Activated T-helper 9 cell treated with anti-CD3 and anti-CD28 coated beads, Interleukin-2, amount 50 U/mL, for 16 hours (primary cell): ENCODE measurements at places on chromosomes 3 and 15.

GRCh38 chr3:8596321-8597218, 48.0 kb downstream of the SSUH2 start:
- no peak for DNase-seq

GRCh38 chr3:58492494-58492905, 604 bp downstream of the KCTD6 start:
- no peak for DNase-seq

DNA sequence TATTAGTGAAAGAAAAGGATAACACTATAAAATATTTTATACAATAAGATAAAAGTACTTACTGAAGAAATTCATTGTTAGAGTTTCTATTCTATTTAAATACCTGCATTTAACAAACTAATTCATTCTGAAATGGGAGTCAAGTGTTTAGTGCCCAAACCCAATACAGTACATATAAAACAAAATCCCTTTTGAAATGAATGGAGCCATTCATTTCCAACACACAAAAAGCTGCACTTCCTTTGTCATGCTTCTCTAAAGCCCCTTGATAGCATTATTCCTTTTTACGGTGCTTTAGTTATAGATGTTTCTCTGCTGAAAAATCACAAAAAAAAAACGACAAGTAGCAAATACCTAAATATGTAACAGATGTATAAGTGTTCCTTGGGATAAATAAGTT, 596.3 kb downstream of the ZIC1 start:
- no peak for DNase-seq

- DNase-seq = no peak
Observed at GRCh38 chr15:82928711-82929110, 23.8 kb downstream of the HOMER2 start.

DNA sequence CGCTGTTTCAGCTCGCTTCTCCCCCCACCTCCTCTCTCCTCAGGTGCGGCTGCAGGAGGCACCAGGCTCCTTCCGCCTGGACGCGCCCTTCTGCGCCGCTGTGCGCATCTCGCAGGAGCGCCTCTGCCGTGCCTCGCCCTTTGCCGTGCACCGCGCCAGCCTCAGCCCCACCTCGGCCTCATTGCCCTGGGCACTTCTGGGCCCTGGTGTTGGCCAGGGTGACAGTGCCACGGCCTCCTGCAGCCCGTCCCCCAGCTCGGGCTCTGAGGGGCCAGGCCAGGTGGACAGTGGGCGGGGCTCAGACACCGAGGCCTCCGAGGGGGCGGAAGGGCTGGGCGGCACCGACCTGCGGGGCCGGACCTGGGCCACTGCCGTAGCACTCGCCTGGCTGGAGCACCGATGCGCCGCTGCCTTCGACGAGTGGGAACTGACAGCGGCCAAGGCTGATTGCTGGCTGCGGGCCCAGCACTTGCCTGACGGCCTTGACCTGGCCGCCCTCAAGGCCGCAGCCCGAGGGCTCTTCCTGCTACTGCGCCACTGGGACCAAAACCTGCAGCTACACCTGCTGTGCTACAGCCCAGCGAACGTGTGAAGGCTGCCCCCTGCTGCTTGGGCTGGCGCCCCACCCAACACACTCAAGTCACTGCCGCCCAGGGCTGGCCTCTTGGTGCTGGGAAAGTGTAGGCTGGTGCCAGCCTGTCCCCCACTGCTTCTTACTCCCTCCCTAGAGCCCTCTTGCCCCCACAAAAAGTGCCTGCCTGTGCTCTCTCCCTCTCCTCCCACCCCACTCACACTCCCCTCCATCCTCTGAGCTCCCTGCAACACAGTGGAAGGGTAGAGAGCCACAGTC, 7.1 kb downstream of the ALG3 start:
- no peak for DNase-seq

DNA sequence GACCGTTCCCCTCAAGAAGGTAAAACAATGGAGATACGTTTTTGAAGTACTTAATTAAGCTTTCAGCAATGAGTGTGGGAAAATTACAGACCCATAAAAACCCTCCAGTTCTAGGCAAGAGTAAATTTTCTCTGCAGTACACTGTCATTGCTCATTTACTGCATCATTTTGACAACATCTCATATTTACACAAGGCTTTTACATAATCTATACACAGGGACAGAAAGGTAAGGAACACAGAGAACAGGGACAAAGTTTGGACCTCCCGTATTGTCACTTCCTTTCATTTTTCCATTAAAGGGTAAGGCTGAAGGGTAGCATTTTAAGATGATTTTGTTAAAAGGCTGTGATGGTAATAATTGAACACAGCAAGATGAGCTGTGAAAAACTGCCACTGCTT, 7.4 kb upstream of the HGD start:
- no peak for DNase-seq

DNA sequence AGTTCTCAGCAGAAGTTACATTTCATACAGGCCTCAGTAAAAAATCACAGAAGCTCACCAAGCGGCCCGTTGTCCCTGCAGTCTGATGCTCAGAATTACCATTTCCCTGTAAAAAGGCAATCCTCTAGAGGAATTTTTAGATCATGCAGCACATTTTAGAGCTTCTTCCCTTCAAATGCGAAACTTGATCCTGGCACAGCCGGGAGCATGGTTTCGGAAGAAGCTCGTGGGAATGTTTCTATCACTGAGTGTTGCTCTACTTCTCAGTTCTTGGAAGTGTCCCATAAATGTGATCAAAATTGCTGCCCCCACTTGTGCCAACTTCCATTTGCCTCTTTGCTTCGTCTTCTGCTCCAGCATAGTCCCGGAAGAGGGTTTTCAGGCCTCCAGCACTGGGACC, 3.8 kb upstream of the H1-8 start:
- no peak for DNase-seq

GRCh38 chr3:146247911-146248310, 3.0 kb downstream of the PLSCR4 start:
- DNase-seq = no peak

GRCh38 chr3:71562938-71563337, 20.6 kb downstream of the FOXP1 start:
- no peak for DNase-seq
